ENCODE measurements at places on chromosomes 1 and 21.

- H3K4me3 ChIP-seq, result no peak overlapping the region
- H3K36me3 ChIP-seq, result no peaks in the 10 kb centered on the region
- H3K27me3 ChIP-seq, result no peaks in the 10 kb centered on the region
- H3K4me1 ChIP-seq, result peaks cover 3% of the 10 kb centered on the region
- no peak for DNase-seq
Measured at GRCh38 chr1:180215856-180216625, 14.0 kb upstream of the LHX4 start.

GRCh38 chr1:185412385-185413087 lies 95.5 kb upstream of the IVNS1ABP start:
- H3K27ac ChIP-seq, result no peak overlapping the region
- no peaks in the 10 kb centered on the region for H3K36me3 ChIP-seq
- H3K27me3 ChIP-seq, result no peaks in the 10 kb centered on the region
- DNase-seq, result no peak
- H3K4me3 ChIP-seq, result no peak overlapping the region
- H3K4me1 ChIP-seq, result no peaks in the 10 kb centered on the region

DNA sequence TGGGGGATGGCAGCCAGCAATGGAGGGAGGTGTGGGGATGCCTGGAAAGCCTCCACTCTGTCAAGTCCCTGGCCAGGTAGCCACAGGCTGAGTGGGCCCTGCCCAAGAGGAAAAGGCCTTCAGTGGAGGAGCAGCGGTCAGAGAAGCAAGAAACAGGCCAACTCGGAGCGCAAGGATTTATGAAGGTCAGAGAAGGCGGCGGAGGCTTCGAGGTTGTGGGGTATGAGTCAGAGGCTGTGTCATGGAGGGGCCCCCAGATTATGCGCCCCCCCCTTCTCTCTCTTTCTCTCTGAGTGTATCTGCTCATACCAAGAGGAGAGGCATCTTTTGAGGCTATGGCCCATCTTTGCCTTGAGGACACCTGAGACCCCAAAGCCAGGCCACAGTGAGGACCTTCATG lies 99.5 kb downstream of the CASZ1 start:
- H3K27ac ChIP-seq, result no peak overlapping the region
- H3K27me3 ChIP-seq, result no peaks in the 10 kb centered on the region
- peaks cover 1% of the 10 kb centered on the region for H3K4me1 ChIP-seq
- no peaks in the 10 kb centered on the region for H3K36me3 ChIP-seq

DNA sequence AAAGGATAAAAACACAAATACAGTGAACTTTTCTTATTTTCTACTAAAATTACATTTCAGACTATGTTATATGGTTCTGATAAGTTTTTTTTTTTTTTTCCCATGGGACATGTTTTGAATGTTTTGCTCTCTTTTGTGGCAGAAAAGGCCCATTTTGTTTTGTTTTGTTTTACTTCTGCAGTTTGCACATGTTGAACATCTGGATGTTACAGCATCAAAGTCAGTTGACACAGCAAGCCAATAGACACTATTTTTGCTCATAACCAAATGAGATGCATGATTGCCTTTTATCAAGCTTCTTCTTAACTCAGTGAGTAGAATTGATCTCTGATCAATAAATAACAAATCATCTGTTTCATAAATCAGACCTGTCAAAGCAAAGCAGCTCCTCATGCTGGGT lies 904.2 kb downstream of the ADGRL2 start:
- H3K27ac ChIP-seq, result no peak overlapping the region
- no peak overlapping the region for H3K4me3 ChIP-seq
- DNase-seq, result no peak
- no peaks in the 10 kb centered on the region for H3K4me1 ChIP-seq
- H3K27me3 ChIP-seq, result no peaks in the 10 kb centered on the region
- no peaks in the 10 kb centered on the region for H3K36me3 ChIP-seq

GRCh38 chr1:6322161-6322560 lies 61.3 kb upstream of the GPR153 start:
- H3K27ac ChIP-seq, result no peak overlapping the region
- H3K36me3 ChIP-seq, result no peaks in the 10 kb centered on the region
- DNase-seq, result no peak
- H3K4me1 ChIP-seq, result no peaks in the 10 kb centered on the region

GRCh38 chr1:22418933-22419382 lies 32.7 kb upstream of the ZBTB40 start:
- H3K4me1 ChIP-seq, result no peaks in the 10 kb centered on the region
- DNase-seq, result peak; percentile 65
- H3K36me3 ChIP-seq, result no peaks in the 10 kb centered on the region
- no peak overlapping the region for H3K4me3 ChIP-seq

Data from mesendoderm (in vitro differentiated cells).